Epithelial cell of esophagus (primary cell): ENCODE measurements at places on chromosomes 6 and 20.

DNA sequence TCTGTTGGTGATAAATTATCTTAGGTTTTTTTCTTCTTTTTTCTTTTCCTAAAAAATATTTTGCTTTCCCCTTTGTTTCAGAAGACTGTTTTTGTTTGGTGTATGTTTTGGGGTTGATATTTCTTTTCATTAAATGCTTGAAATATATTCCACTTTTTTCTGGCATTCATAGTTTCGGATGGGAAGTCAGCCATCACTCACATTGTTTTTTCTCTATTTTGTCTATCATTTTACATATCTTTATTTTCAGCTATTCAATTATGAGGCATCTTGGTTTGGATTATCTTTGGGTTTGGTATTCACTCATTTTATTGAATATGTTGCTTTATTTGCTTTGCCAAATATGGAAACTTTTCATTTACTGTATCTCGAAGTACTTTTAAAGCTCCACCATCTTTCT lies 600.5 kb upstream of the EYS start:
- no peak for DNase-seq

DNA sequence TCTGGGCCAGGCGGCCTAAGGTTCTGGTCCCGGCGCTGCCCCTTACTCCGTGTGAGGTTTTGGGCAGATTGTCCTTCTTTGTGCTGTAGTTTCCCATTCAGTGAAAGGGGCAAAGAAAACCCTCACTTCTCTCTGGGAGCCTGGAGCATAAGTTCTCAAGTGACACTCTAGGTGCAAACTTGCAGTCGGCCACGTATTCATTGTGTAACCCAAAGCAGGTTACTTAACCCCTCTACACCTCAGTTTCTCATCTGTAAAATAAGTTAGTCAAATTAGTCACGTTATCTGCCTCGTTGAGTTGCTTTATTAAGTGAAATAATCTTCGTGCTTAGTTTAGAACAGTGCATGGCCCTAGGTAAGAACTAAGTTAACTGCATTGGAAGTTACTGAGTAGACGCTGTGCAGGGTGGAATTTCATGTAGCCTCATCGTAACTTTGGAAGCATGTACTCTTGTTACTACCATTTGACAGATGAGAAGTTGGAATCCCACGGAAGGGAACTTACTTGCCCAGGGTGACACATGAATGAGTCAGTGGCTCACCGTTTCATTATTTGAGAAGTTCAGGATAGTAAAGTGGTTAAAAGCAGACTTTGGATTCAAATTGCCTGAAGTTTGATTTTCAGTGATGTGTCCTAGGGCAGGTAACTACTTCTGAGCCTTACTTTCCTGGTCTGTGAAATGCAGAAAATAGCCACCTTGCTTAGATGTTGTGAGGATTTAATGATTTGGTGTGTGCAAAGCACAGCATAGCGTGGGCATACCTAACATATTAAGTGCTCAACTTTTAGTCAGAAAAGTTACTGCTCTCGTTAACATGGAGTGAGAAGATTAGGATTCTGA lies 556 bp upstream of the MROH8 start:
- peak; percentile 75 for DNase-seq

DNA sequence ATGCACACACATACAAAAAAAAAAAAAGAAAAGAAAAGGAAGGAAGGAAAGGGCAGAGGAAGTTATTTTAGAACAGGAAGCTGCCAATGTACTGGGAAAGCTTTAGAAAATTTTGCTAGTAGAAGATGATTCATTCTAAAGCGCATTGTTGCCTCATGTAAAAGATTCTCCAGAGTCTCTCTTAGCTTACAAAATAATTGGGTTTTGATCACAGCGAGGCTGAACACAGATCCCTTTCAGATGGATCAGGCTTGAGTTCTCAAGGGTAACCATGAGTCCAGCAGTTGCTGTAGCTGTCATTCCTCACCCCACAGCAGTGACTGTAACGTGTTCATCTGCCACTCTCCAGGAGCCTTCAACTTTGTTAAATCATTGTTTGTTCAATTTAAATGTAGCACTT lies 81.9 kb downstream of the PHACTR2 start:
- peak; percentile 8 for DNase-seq

GRCh38 chr6:38307740-38308139 lies 332.0 kb downstream of the BTBD9 start:
- DNase-seq = no peak

- DNase-seq = no peak
Measured at GRCh38 chr20:32544260-32544722, 40.8 kb downstream of the NOL4L start.

DNA sequence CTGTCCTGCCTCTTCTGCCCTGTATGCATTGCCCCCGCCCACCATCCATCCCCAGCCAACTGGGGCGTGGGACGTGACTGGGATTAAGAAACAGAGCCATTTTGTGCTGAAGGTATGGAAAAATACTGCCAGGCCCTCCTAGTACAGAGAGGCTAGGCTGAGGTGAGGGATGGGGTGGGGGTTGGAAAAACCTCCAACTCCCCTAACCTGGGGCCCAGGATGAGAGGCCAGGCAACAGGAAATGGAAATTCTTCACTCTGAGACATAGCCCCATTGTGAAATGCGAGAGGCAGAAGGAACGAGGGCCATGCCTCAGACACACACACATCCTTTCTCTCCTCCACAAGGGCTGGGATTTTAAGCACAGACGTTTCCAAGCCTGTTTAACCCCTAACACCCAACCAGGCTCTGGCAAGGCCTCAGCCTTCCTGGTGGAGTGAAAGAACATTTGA lies 19.9 kb downstream of the KCNK5 start:
- DNase-seq = peak; percentile 8

- DNase-seq = no peak
Measured at GRCh38 chr6:115404446-115404845, 656.2 kb downstream of the FRK start.

- DNase-seq = peak; percentile 39
Measured at GRCh38 chr6:149897855-149898744, at the start of gene RAET1E. Gene RAET1E (minus strand): TSS chr6:149898113. CDS start chr6:149890901, 7,212 bp downstream.
